ENCODE measurements at places on chromosomes 3 and 15.

GRCh38 chr3:143315766-143316165, 196.2 kb downstream of the CHST2 start:
- no peaks in the 10 kb centered on the region for H3K27me3 ChIP-seq
- no peak overlapping the region for H3K4me3 ChIP-seq
- no peak overlapping the region for H3K27ac ChIP-seq
- H3K36me3 ChIP-seq, result no peaks in the 10 kb centered on the region

DNA sequence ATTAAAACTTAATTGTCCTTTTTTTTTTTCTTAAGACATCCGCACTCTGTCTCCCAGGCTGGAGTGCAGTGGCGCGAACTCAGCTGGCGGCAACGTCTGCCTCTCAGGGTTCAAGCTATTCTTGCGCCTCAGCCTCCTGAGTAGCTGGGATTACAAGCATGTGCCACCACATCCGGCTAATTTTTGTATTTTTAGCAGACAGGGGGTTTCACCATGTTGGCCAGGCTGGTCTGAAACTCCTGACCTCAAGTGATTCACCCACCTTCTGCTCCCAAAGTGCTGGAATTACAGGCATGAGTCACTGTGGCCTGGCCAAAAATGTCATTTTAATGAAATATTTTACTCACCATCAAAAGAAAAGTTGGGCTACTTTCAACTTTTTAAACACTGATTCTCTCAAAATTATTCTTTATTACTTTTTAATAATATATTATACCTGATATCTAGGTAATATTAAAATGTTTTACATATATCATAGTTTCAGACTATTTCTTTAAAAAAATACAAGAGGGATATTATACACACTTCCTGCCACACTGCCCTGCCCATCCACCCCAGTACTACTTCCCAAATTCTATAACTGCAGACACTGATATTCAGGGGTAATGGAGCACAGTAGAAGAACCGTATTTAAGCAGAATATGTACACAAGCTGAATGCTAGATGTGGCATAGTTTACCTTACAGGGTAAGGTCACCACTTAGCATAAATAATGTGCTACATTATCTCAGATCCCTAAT, 723.9 kb upstream of the ZNF385D start:
- H3K4me3 ChIP-seq, result no peak overlapping the region
- H3K27me3 ChIP-seq, result peaks cover 5% of the 10 kb centered on the region
- DNase-seq, result no peak
- no peaks in the 10 kb centered on the region for H3K4me1 ChIP-seq
- H3K36me3 ChIP-seq, result no peaks in the 10 kb centered on the region

- no peaks in the 10 kb centered on the region for H3K27me3 ChIP-seq
- peaks cover 13% of the 10 kb centered on the region for H3K4me1 ChIP-seq
- no peak overlapping the region for H3K4me3 ChIP-seq
These were observed 86.8 kb upstream of the MEF2A start for GRCh38 chr15:99478977-99479376.

DNA sequence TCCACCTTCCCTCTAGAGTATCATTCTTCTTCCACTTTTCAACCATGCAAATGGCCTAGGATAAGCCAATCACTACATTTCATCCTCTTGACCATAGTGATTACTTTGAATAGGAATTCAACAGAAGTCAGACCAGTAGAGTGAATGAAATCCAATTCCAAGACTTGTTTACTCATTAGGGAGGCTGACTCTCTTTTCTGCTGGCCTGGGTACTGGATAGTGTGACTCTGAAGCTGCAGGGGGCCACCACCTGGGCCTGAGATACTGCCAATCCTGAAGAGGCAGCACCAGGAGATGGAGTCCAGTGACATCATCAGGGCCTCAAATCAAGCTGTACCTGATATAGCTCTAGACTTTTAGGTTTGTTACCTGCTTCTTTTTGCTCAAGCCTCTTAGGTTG, 7.0 kb upstream of the FSTL1 start:
- no peak for DNase-seq
- no peaks in the 10 kb centered on the region for H3K4me1 ChIP-seq
- H3K27me3 ChIP-seq, result no peaks in the 10 kb centered on the region

DNA sequence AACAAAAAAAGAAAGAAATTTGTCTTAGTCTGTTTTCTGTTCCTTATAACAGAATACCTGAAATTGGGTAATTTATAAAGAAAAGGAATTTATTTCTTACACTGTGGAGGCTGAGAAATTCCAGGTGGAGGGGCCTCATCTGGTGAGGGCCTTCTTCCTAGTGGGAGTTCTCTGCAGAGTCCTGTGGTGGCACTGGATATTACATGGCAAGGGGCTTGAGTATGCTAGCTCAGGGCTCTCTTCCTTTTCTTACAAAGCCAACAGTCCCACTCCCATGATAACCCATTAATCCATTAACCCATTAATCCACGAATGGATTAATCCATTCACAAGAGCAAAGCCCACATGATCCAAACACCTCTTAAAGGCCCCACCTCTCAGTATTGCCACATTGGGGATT, 2.9 kb upstream of the SATB1 start:
- no peak overlapping the region for H3K4me3 ChIP-seq
- no peak for DNase-seq
- H3K36me3 ChIP-seq, result no peaks in the 10 kb centered on the region
- H3K27me3 ChIP-seq, result no peaks in the 10 kb centered on the region
- no peaks in the 10 kb centered on the region for H3K4me1 ChIP-seq

DNA sequence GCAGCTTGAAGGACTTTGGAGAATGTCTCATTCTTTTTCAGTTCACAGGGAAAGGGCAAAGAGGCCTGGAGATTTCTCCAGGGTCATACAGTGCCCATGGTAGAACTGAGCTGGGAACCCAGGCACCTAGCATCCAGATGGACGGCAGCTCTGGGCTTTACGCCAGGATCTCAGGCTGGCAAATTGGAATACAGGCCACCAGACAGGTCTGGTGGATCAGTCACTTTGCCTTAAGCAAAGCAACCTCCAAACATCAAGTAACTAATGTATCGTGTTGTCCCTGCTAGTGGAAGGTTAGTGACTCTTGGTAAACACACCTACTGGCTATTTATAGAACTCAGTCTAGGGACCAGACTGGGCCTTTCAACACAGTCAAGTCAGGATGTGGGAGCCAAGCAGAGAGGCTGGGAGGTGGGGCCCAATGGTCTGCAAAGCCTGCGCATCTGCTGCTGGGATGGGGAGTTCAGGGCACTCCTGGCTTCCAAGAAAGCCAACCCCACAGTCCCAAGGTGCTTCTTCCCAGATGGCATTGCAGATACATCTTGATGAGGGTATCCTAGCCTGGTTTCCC, 30.2 kb downstream of the RPLP1 start:
- H3K4me3 ChIP-seq, result no peak overlapping the region
- H3K4me1 ChIP-seq, result peaks cover 3% of the 10 kb centered on the region
- no peaks in the 10 kb centered on the region for H3K36me3 ChIP-seq
- no peaks in the 10 kb centered on the region for H3K27me3 ChIP-seq

GRCh38 chr3:145197051-145197820, 963.7 kb downstream of the PLOD2 start:
- H3K36me3 ChIP-seq, result no peaks in the 10 kb centered on the region
- no peak overlapping the region for H3K27ac ChIP-seq
- H3K4me3 ChIP-seq, result no peak overlapping the region
- H3K27me3 ChIP-seq, result no peaks in the 10 kb centered on the region

DNA sequence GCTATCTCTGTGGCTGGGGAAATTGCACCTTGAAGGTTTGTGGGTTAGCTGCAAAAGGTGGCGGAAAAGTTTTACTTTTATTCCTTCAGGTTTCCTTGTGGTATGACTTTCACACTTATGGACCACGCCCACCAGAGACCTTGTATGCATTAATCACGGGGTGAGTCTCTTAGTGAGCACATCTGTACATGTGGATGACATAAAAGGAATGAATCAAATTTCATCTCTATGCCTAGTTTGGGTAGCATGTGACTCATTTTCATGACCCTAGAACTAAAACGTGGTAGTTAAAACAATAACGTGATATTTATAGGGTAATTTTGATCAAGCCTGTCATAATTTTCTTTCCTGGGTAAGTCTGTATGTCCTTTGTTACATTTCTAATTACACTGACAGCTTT, 141.7 kb downstream of the PDCD6IP start:
- no peak for DNase-seq
- H3K4me3 ChIP-seq, result no peak overlapping the region
- H3K27ac ChIP-seq, result no peak overlapping the region
- no peaks in the 10 kb centered on the region for H3K4me1 ChIP-seq
- H3K36me3 ChIP-seq, result no peaks in the 10 kb centered on the region

- H3K4me1 ChIP-seq, result no peaks in the 10 kb centered on the region
- H3K27ac ChIP-seq, result no peak overlapping the region
- H3K4me3 ChIP-seq, result no peak overlapping the region
- no peaks in the 10 kb centered on the region for H3K36me3 ChIP-seq
These were observed 5.6 kb upstream of the RHOV start for GRCh38 chr15:40879609-40880008.
